Activated T-helper 1 cell treated with anti-CD3 and anti-CD28 coated beads, Interleukin-2, amount 50 U/mL, for 16 hours (primary cell): ENCODE measurements at places on chromosomes 11 and 22.

DNA sequence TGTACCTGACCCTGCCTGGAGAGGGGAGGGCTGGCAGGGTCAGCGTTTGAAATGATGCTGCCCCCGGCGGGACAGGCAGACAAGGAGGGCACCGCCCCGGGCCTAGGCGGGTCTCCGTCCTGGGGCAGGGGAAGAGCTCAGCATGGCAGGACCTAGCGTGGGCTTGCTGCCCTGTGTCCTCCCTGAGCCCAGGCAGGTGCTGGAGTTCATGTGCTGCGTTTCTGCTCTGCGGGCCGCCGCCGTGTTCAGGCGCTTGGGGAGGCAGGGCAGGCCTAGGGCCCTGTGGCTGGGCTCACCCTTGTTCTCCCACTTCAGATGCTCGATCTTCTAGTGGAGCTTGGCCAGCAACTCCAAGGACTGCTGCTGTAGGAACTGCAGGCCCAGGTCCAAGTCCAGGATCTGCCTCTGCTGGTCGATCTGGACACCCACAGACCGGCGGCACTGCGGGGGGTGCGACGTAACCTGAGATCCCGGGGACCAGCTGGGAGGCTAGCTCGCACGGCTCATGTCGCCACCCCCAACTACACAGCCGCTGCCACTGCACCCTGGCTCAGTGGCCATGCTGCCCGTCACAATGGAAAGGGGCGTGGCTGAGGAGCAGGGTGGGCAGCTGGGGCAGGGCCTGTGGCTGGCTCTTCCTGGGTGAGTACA is 84.4 kb downstream of the MED15 start:
- DNase-seq = no peak

GRCh38 chr11:19938866-19939265 is 221.4 kb downstream of the DBX1 start:
- DNase-seq = no peak

GRCh38 chr11:64803158-64803845 is at the start of gene MAP4K2:
TSS of gene MAP4K2 (minus strand) at chr11:64803214. CDS start at chr11:64803149, 65 bp downstream.
- peak; percentile 84 for DNase-seq

GRCh38 chr11:132898676-132899075 is 633.6 kb downstream of the OPCML start:
- no peak for DNase-seq

GRCh38 chr11:69460540-69461257 is 20.8 kb upstream of the LINC01488 start:
- no peak for DNase-seq

GRCh38 chr22:27874764-27875163 is 44.3 kb downstream of the PITPNB start:
- no peak for DNase-seq

DNA sequence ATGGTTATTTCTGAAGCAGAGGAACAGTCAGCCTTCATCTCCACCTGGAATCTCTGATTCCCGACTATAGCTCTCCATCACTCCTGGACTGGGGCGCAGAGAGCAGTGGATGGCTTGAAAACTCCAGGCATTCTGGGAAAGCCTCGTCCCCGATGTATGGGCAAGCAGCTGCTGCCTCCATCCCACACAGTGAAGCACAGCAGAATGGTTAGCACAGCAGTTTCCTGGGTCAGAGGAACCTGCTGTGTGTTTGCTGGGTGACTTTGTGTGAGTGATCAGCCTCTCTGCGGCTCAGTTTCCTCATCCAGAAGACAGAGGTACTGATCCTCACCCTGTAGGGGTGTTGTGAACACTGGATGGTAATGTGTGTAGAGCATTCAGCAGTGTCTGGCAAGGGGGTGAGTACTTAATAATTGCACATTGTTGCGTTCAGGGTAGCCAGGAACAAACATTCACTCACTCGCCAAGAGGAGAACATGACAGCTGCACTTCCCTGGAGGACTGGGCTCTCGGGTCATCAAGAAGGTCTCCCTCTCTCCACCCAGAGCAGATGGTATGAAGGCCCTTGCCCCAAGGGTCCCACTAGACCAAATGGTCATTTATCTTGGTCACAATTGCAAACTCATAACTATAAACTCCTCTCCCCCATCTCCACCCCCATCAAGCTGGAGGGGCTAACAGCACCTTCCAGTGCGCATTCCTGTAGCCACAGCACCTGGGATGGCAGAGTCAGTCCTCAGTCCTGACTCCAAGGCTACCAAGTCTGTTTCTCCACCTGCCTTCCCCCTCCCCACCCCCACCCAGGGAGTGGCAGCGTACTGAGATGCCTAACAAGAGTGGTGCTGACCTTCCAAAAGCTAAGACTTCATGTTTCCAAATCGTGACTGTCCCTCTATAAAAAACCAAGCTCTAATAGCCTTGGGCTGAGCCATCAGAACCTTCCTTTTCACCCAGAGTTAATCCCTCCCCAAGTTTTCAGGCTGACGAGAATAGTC is 1.5 kb upstream of the CHST1 start:
- DNase-seq = no peak

DNA sequence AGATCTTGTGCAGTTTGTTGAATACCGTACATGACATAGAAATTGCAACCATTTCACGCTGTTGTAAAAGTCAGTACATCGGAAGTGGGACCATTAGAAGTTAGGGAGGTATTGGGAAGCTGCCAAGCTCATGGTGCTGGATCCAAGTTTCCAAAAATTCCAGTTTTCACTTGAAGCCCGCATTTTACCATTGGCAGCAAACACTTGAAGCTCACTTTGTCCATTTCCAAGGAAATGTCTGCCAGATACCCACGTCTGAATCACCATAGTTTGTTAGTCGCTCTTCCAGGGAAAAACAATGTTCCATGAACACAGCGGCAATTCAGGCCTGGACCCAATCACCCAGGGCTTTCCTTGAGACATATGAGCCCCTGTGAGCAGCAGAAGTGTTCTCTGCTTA is 22.6 kb upstream of the PARVB start:
- DNase-seq = no peak

DNA sequence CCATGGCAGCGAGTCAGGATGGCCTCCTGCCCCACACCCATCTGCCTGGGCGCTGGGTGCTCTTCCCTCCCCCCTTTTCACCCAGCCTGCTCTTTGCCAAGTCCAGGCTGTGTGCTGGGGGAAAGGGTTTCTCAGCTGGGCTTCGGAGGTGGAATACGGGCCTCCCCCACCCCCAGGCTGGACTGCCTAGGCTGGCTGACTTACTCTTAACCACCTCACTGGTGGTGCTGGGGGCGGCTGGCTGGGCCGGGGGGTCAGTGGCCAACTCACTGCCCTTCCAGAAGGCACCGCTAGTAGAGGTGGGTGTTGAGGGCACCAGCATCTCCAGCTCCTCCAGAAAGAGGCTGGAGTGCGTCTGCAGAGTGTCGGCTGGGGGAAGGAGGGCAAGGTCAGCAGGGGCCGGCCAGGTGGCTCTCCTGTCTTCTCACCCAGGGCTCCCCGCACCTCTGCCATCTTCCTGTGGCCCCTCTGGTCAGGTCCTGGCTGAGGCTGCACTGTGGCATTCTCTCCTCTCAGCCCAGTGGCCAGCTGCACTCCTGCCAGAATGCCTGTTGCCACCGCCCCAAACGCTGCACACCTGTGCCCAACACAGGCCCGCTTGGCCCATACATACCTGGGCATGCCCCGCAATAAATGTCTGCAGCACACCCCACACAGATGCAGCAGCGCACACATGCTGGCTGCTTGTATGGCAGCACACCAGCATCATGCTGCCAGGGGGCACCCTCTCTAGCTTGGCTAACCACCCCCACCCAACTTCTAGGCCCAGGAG is 9.7 kb downstream of the PITPNM1 start:
- DNase-seq = no peak
